Esophagus squamous epithelium (tissue), 5 donors: ENCODE measurements at places on chromosomes 2 and 18. TPM values are rescaled to one million over a fixed set of nuclear protein-coding genes. Genes with fewer than 3 reads are reported as not detected.

- no peak for DNase-seq
Observed at GRCh38 chr2:171432969-171433762, 624 bp downstream of the METTL8 start.

DNA sequence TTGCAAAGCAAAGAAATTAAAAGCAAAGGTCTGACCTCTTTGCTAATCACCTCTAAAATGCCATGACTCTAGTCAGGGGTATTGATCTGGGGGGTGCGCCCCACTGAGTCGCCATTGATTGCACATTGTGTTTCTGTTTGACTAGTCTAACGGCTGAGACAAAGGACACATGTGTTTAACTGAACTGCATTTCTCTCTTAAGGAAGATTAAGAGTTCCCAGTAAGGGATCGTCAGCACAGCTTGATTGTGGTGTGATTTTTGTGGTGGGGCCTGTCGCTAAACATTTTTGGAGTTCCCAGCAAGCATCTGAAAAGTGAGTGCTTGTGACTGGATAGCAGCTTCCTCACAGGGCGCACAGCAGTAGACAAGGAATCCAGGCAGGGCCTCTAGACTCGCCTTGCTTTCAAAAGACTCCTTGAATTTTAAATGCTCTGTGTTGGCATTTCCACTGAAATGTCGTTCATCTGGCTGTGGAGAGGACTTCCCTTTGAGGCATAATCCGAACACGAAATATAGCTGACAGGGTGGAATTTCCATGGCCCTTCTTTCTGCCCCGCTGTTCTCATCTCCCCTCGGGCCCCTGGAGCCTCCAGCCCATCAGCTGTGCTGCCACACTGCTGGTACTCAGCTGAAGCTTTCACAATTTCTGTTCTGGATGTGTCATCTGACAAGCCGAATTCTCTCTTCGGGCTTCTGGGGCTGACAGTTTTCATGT is 126.3 kb downstream of the FAM168B start:
- no peak for DNase-seq

GRCh38 chr2:148887350-148888002 is 12.4 kb downstream of the KIF5C start:
- no peak for DNase-seq

DNA sequence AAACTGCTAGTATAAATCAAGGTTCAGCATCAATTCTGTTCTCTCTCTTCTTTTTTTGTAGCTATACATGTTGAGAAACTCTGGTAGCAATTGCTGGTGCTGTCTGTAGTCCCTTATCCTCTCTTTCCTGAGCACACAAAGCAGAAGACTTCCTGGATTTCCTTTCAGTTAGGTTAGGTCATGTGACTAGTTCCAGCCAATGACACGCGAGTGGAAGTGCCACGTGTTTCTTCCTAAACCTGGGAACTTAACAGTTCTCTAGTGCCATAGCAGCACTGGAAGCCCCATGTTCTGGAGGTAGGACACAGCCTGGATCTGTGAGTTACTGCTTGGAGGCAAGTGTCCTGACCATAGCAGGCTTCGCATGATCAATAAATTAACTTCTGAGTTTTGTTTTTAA is 125.9 kb downstream of the PLA2R1 start:
- DNase-seq, result no peak

LYG1 gene
- not detected for total RNA-seq

GPR155 gene
- total RNA-seq, result 3.6 TPM
